Myocyte (in vitro differentiated cells): ENCODE measurements at places on chromosomes 3 and 15.

GRCh38 chr15:54273928-54274327 is 295.7 kb downstream of the UNC13C start:
- DNase-seq = no peak

DNA sequence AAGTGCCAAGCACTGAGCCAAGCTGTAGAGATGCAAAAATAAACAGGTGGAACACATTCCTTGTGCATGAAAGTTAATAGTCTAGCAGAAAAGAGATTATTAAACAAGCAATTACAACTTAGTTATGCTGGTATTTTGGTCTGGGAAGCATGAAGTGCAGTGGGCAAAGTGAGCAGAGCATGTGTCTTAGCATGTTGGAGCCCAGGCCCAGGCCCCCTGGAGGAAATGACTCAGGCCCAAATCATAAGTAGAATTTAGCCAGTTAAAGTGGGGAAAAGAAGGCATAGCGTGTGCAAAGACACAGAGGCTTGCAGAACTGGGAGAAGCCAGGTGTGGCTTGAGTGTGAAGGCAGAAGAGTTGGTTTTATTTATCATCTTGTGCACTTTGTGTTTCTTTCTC is 163.8 kb upstream of the ATP11B start:
- no peak for DNase-seq

GRCh38 chr15:43958861-43959330 is 132.1 kb downstream of the WDR76 start:
- DNase-seq = peak; percentile 71

GRCh38 chr3:102004561-102004960 is 155.2 kb downstream of the NFKBIZ start:
- no peak for DNase-seq

DNA sequence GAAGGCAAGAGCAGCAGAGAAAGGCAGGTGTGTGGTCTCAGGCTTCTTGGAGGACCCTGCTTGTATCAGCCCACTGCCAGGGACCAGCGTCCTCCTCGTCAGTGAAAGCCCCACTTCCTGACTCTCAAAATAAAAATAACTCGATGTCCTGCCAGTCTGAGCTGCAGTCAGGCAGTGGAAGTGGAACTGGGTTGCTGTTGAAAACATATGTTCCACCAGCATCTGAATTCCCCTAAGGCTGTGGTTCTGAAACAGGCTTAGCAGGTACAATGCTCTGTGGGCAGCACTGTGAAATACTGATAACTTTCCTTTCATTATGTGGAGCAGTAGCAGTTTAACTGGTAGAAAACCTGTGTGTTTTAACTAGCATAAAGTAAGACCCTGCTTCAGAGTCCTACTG is 121.6 kb upstream of the EIF1B start:
- no peak for DNase-seq

DNA sequence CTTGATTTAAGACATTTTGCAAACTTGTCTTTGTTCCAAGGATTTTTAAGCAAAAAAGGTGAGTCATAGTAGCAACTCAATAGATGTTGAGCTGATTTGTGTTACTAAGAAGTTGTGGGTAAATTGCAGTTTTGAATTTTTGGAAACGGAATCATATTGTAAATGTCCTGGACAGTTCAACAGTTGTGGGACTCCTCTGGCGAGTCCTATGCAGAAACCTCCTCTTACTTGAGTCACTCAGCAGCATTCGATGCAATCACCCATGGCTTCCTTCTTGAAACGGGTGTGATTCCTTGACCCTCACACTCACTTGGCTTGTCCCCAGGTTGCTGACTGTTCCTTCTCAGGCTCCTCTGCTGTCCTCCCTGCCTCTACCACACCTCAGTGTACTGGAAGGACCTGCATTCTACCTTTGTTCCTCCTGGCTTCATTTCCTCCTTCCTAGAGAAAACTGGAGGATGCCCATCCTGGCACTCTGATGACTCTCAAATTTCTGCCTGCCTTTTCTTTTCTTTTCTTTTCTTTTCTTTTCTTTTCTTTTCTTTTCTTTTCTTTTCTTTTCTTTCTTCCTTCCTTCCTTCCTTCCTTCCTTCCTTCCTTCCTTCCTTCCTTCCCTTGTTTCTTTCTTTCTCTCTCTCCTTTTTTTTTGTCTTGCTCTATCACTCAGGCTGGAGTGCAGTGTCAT is 52.8 kb upstream of the DGKG start:
- peak; percentile 6 for DNase-seq

- DNase-seq = no peak
These were observed 88.7 kb downstream of the NCEH1 start for GRCh38 chr3:172622156-172622555.

- DNase-seq = peak; percentile 26
These were observed 4.6 kb downstream of the TLE3 start for GRCh38 chr15:70093070-70093469.

DNA sequence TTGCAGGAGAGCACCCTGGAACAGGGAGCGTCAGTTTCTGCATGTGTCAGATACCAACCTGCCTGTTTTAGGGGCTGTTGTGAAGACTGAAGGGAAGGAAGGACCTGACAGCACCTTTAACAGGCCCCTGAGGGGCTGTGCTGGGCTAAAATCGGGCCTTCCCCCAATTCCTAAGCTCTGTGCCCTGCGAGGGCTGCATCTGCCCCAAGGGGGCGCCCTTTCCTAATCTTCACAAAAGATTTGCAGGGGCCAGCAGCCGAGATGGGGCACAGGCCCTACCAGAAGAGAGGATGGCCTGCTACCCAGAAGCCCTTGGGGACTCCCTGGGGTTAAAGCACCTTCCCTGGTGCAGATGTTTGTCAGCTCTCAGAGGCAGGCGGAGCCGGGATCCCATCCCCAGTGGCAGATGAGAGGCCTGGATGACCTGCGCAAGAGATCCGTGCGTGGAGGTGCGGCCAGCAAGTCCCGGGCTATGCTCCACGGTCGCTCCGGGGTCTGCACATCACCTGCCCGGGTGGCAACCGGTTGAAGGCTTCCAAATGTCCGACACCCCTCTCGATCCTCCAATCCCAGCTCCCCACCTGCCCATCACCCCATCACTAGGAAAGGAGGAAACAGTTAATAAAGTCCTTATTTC is 53.6 kb downstream of the RHCG start:
- DNase-seq = peak; percentile 43

GRCh38 chr3:104388619-104389018 is 978.1 kb upstream of the ALCAM start:
- peak; percentile 24 for DNase-seq

DNA sequence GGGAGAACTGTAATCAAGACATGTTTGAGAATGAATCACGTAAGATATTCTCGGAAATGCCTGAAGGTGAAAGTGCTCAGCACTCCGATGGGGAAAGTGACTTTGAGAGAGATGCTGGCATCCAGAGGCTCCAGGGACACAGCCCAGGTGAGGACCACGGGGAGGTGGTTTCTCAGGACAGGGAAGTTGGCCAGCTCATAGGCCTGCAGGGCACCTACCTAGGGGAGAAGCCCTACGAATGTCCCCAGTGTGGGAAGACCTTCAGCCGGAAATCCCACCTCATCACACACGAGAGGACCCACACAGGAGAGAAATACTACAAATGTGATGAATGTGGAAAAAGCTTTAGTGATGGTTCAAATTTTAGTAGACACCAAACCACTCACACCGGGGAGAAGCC is 19.8 kb downstream of the ZSCAN2 start:
- DNase-seq = no peak

GRCh38 chr3:194731506-194732073 is 45.9 kb downstream of the FAM43A start:
- no peak for DNase-seq

- no peak for DNase-seq
These were observed 1.2 kb upstream of the UBP1 start for GRCh38 chr3:33441225-33441976.

DNA sequence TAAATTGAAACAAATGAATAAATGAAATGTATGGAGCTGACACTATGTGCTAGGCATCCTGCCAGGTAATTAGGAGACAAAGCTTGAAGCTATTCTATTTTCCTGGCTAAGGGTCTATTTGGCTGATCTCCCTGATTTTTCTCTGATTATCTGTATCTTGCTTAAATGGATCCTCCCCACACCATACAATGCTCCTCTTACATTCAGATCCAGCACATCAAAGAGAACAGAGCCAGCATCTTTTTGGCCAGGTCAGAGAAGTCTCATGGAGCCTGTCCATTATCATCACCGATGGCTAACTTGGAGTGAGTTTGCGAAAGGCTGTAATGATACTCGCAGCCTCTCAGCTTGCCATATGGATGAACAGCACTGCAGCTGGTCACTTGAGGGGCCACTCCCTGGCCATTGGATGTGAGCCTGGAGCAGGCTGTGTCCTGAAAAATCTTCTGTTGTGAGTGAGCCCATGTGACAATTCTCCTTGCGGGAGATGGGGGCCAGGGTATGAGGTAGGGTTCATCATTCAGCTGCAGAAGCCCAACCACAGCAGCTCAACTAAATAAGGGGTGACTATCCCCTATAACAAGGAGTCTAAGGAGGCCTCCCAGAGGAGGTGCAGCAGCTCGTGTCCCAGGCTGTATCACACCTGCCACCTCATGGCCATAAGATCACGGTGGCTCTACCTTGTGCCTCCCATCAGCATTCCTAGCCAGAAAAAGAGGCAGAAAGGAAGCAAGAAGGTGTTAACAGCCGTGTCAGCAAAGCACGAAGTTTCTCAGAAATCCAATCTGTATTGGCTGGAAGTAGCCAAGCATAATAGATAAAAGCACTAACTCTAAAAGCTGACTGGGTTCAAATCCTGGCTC is 69.3 kb upstream of the ST8SIA2 start:
- no peak for DNase-seq

DNA sequence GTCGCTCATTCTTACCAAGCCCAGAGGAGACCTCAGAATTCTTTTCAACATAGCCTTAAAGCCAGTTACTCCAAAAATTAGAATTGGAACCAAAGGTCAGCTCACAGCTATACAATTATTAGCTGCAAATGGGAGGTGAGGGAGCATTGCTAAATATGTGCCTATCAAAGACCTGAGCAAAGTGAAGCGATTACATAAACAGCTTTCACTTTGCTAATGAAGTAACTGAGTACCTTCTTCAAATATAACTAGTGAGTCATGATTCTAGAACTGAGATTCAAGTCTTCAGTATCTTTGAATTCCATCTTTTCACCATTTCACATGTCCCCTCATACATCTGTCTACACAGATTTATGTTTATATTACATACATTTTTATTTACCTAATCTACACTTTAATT is 122.6 kb downstream of the P2RY1 start:
- no peak for DNase-seq

- DNase-seq = no peak
These were observed 69.3 kb upstream of the KLF13 start for GRCh38 chr15:31257286-31257685.

- no peak for DNase-seq
These were observed 153.9 kb downstream of the GHSR start for GRCh38 chr3:172294223-172294806.

DNA sequence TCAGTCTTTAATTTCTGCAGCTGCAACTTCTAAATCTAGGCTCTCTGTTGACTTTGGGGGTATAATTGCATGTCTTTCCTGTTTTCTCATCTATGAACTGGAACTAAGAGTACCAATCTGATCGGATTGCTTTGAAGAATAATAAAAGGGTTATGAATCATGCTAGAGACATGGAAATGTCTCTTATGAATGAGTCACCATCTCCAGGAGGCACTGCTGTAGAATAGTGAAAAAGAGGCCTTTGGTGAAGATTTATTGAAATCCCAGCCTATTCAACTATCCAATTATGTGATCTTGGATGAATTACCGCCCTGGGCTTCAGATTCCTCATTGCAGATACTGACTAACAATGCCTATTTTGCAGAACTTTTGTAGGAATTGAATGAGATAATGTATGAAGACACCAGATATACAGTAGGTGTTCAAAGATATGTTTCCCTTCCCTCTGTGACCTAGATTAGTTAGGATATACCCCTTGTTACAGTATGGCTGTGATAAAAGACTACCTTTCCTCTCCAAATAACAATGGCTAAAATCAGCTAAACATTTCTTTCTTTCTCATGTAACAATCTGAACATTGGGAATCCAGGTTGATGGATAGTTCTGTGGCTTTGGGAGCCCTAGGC is 11.5 kb upstream of the CMTM8 start:
- no peak for DNase-seq

GRCh38 chr3:113751141-113751540 is 4.3 kb downstream of the ATP6V1A start:
- DNase-seq = no peak

DNA sequence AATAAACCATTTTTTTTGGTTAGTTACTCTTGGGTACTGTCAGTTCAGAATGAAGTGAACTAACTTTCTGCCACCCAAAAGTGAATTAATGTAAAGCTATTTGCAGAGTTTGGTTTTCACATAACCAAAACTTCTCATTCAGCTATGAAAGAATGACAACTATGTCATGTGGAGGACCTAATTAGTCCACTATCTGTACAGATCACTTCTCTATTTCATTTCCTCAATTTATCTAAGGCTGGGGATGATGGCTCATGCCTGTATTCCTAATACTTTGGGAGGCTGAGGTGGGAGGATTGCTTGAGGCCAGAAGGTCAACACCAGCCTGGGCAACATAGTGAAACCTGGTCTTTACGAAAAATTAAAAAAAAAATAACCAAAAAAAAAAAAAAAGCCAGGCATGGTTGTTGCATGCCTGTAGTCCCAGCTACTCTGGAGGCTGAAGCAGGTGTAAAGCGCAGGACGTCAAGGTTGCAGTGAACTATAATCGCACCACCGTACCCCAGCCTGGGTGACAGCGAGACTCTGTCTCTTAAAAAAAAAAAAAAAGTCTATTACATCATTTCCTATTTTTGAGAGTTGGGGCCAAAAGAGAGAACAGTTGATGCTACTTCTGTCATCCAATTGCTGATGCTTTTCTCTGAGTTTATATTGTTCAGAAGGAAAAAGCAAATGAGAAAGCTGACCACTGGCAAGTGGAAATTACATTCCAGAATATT is 8.7 kb downstream of the HYPK start:
- DNase-seq = no peak

- DNase-seq = no peak
These were observed 513.0 kb downstream of the NTRK3 start for GRCh38 chr15:87743562-87743961.

GRCh38 chr3:67093305-67093704 is 95.2 kb downstream of the KBTBD8 start:
- DNase-seq = no peak

DNA sequence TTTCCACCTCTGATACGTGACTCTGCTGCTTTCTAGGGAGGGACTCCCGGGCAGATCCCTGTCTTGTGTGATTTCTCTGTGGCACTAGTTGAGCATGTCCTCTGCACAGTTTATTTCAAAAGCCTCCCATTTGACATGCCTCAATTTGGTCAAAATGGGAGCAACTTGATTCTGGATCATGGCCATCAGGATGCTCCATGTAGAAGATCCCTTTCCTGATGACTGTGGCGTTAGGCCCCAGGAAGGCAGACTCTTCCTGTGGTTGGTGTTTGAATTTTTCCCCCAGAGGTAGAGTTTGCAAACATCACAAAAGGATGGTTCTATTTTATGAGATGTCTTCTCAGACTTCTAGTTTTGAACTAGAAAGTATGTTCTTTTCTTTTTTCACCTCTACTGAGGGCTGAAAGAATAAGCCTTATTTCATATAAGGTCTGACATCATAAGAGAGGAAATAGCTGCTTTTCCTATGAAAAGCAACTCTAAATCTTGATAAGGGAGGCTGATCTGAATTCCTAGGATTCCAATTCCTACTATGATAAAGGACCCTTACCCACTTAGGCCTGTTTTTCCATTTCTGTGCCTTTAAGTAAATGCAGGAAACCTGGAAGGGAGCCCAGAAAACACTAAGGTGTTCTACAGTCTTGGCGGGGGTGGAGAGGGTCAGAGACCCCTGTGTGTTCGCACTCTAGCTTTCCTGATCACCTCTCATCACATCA is 243.8 kb upstream of the CHRM5 start:
- DNase-seq = no peak

- DNase-seq = no peak
These were observed 2.9 kb upstream of the SATB1 start for GRCh38 chr3:18428036-18428435.

GRCh38 chr15:55683376-55683775 is 59.6 kb downstream of the PRTG start:
- peak; percentile 82 for DNase-seq
